Thoracic aorta (tissue), 2 donors: ENCODE measurements at places on chromosomes 1 and 21. TPM values are rescaled to one million over a fixed set of nuclear protein-coding genes. Genes with fewer than 3 reads are reported as not detected.

Gene HTR6
- total RNA-seq, result 0.41 TPM

Gene MTARC2
- 30.4 TPM for total RNA-seq

Gene ARMH1
- 5.8 TPM for total RNA-seq

DNA sequence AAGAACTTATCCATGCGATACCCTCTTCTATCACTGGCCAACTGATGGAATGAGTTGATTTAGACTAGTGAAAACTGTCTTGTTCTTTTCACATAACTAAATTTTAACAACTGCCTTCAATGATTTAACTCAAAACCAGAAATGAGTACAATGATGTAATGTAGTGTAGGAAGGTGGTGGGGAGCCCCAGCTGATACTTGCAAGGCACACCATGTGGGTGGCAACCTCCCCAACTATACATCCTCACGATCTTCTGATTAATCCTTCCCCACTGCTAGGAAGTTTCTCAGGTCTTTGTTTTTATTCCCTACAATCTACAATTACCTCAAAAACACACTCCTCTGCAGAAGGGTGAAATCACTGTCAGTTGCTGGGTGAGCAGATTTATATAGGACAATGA lies 100.7 kb downstream of the KCTD3 start:
- no peak for DNase-seq

Gene CDKN2C
- 12.6 TPM for total RNA-seq

Gene INAVA
- total RNA-seq, result 3.5 TPM

Gene S100A5
- not detected for total RNA-seq

- DNase-seq, result no peak
Measured at GRCh38 chr21:36027347-36027746, 33.0 kb downstream of the SETD4 start.

GRCh38 chr1:57463343-57463742 lies 39.5 kb upstream of the DAB1 start:
- no peak for DNase-seq

GRCh38 chr21:31397939-31398338 lies 53.9 kb upstream of the TIAM1 start:
- no peak for DNase-seq

GRCh38 chr1:207191776-207192175 lies 87.7 kb downstream of the C4BPA start:
- DNase-seq, result no peak

- DNase-seq, result no peak
Measured at GRCh38 chr1:36083635-36084496, at the start of gene TEKT2. Gene TEKT2 (plus strand): TSS chr1:36084094. CDS start chr1:36084922, 828 bp downstream.

Gene C1QB
- 884 TPM for total RNA-seq

Gene KCNH1
- total RNA-seq, result 0.21 TPM

- no peak for DNase-seq
Measured at GRCh38 chr1:230864441-230864840, 3.9 kb downstream of the C1orf198 start.

- DNase-seq, result no peak
Measured at GRCh38 chr1:93694039-93694438, 12.4 kb upstream of the BCAR3 start.

Gene ACTL8
- total RNA-seq, result not detected

GRCh38 chr1:19028546-19029129 lies 72.2 kb upstream of the IFFO2 start:
- no peak for DNase-seq

GRCh38 chr1:228145463-228146416 lies 4.0 kb upstream of the GJC2 start:
- no peak for DNase-seq

DNA sequence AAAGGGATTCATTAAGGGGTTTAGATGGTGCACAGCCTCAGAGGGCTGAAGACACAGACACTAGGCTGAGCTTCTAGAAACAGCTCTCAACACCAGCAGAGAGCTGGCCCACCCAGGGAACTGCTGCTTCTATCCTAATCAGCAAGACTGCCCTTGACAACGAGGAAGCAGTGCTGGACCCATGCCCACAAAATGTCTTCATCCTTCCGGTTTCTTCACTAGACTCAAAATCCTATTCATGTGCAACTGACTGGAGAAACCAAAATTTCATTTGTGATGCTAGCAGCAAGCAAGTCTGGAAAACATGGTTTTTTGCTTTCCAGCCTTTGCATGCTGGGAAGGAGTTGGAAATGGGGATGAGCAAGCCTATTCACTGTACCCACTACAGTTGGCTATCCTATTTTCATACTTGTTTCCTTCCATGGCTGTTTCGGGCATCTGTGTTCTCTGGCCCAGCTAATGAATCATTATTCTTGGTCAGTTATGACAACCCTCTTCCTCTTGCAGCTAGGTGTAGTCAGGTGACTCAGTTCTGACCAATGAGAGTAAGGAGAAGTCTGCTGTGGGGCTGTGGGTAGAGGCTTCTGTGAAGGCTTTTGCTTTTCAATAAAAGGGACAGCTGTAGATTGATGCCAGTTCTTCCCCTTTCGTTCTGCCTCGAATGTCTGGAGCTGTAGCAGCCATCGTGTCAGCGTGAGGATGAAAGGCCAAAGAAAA lies 14.6 kb upstream of the TMEM61 start:
- DNase-seq, result no peak
